ENCODE measurements at places on chromosomes 11 and 22.

GRCh38 chr11:70841264-70841663 is 411.1 kb downstream of the SHANK2 start:
- DNase-seq: no peak

DNA sequence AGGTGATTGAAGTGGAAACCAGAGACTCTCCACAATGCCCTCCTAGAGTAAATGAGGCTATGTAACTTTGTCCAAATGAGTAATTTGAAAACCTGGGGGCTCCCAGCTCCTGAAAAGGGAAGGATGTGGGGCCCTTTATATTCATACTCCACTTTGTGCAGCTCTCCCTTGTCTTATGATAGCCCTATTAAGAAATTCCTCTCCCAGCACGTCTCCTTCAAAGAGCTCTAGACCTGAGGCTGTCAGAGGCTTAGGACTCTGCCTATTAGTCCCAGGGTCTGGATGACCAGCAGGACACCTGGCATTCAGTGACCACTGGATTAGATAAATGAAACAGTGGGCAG is 2.1 kb downstream of the SLC43A1 start:
- no peak for DNase-seq

- DNase-seq: no peak
Observed at GRCh38 chr11:83033371-83033770, 38.3 kb downstream of the RAB30 start.

DNA sequence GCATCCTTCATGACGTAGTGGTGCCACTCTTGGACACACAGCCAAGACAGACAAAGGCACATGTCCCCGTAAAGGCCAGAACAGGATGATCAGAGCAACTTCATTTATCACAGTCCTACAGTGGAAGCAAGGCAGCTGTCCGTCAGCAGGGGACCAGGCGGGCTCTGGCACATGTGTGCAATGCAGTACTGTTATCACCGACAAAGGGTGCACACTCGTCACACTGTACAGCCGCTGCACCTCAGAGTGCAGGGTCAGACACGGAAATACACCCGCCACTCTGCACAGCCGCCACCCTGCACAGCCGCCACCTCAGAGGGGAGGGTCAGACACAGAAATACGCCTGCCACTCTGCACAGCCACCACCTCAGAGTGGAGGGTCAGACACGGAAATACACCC is 13.4 kb upstream of the IL17REL start:
- DNase-seq: no peak

- DNase-seq: no peak
Observed at GRCh38 chr11:117842131-117842941, 17.8 kb upstream of the FXYD2 start.

- no peak for DNase-seq
Observed at GRCh38 chr11:77067861-77068443, 1.2 kb downstream of the CAPN5 start.

DNA sequence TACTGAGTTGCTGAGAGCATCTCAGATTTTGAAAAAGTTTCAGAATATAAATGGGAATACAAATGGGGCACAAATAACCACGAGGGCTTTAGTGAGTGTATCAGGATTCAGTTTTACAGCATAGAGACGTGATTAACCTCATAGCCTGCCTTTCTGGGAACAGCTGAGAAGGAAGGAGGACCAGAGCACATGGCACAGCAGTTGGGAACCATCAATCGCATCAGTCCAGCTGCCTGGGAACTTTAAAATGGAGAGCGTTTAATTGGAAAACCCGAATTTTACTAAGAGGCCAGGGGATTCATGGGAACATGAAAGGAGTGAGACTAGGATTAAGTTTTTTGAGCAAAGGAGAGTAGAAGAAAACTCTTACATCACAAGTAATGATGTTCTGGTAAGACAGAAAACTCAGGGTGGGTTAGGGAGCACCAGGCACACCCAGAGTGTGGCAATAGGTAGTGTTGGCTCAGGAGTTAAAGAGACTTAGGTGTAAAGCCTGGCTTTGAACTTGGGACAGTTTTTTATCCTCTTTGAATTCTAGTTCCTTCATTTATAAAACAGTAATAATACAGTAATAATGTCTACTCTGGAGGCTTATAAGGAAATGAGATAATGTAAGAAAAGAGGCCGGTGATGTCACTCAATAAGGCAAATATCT is 40.2 kb downstream of the FZD4 start:
- DNase-seq: no peak

GRCh38 chr11:130890039-130890745 is 26.1 kb downstream of the SNX19 start:
- no peak for DNase-seq

DNA sequence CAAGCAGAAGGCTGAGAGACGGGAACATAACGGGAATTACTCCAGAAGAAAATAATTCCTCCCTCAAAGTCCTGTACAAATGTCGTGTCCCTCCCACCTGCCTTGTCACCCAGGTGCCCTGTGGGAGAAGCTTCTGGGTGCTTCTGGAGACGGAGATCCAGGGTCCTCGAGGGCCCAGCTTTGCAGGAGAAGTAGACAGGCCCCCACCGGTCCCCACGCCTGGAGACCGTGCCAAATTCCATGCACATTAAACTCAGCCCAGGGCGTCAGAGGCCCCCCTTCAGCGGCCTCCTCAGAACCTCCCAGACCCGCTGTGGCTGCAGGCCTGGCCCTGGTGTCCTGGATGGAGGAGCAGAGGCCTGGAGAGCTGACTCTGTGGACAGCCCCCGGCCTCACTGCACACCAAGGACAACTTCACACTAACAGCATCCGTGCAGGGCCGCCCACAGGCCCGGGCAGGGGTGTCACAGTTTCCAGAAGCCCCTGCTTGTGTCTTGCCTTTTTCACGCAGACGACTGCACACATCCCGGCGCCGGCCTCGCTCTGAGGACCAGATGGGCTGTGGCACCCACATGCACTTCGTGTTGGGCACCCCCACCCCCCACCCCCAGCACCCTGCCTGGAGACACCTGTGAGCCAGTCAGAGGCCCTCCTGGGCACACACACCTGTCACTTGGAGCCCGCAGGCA is 734.3 kb downstream of the BRD1 start:
- no peak for DNase-seq

DNA sequence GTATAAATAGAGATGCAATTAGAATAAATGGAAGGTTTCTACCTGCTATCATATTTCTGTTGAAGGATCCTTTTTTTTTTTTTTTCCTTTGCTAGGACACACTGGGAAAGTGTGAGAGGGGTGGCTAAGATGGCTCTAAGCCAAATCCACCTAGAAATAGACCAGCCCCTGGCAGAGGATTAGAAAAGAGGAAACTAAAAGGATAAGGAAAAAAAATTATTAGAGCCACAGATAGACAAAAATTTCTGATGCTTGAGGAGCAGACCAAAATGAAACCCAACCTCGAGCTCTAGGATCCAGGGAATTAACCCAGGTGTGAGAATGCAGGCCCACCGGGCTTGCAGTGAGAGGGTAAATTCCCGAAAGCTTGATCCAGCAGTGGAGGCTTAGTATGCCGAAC is 262.3 kb downstream of the CADM1 start:
- no peak for DNase-seq

- DNase-seq: no peak
Observed at GRCh38 chr11:117428856-117429229, 101.2 kb downstream of the CEP164 start.

DNA sequence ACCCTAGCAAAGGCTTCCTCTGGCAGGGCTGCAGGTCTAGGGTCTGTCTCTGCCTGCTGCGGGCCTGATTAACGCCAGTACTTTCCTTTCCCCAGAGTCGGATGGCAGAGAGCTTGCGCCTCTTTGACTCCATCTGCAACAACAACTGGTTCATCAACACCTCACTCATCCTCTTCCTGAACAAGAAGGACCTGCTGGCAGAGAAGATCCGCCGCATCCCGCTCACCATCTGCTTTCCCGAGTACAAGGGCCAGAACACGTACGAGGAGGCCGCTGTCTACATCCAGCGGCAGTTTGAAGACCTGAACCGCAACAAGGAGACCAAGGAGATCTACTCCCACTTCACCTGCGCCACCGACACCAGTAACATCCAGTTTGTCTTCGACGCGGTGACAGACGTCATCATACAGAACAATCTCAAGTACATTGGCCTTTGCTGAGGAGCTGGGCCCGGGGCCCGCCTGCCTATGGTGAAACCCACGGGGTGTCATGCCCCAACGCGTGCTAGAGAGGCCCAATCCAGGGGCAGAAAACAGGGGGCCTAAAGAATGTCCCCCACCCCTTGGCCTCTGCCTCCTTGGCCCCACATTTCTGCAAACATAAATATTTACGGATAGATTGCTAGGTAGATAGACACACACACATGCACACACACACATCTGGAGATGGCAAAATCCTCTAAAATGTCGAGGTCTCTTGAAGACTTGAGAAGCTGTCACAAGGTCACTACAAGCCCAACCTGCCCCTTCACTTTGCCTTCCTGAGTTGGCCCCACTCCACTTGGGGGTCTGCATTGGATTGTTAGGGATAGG is 18.6 kb downstream of the RSPH14 start:
- DNase-seq: no peak

DNA sequence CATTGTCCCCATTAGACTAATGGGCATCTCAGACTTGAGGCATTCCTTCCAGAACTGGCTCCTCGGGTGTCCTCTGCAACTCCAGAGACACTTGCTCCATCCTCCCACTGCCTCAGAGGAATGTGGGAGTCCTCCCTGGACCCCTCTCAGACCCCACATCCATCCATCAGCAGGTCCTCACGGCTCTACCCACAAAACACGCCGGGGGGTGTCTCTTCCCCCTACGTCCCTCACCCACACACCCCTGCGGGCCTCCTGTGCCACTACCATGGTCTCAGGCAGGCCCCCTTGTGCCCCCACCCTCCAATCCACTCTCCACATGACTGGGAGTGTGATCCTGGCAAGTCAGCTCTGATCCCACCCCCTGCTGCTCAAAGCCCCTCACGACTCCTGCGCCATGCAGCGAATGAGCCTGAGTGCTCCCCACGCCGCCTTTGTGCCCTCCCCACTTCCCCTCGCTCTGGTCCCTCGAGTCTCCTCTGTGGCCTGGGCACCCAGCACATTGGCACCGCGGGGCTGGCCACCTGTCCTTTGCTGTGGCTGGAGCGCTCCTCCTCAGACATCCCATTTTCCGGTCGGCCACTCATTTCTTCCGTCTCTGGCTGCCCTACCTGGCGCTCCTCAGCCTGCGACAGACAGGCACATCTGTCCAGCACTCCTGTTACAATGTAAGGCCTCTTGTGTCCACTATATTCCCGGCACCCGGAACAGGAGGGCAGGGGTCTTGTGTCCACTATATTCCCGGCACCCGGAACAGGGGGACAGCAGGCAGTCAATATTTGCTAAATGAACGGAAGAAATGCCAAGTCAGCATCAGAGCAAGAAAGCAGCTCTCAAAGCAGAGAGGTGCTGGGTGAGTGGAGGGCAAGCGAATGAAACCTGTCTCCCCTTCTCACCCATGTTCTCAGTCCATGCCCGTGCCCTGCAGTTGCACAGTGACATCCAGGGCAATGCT is 14.2 kb upstream of the MOB2 start:
- DNase-seq: no peak

- no peak for DNase-seq
Observed at GRCh38 chr11:95100191-95100648, 10.6 kb downstream of the ENDOD1 start.

DNA sequence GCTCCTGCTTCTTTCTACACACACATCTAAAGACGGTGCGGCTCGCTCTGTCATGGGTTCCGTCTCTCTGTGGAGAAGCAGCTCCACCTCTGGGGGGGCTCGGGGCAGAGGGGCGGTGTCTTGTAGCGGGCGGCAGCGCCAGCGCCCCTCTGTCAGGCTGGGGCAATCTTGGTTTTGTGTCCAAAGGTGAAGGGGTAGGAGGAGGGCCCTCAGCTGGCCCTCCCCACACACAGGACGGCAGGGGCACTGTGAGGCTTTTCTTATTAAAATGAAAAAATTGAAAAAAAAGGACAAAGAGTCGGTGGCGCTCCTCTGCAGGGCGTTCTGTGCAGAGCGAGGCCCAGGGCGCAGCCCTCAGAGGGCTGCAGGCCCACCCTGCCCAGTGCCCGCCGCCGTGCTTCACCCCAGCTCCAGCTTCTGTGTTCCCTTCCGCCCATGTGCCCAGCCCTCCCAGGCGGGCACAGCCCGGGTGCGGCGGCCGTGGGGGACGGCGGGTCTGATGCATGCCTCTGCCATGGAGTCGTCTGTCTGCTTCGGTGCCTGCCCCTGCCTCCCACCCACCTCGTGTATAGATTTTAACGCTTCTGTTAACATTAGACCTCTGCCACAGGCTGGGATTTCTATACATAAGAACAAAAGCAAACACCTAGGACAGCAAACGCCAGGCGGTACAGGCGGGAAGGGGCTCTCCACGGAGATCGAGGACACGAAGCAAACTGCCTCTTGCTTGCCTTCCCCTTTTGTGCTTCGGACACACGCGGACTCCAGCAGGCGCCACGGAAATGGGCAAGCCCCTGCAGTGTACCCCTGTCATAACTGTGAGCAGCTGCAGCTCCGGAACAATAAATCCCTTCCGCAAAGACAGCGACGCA is 24.5 kb downstream of the MOB2 start:
- no peak for DNase-seq

- no peak for DNase-seq
Observed at GRCh38 chr11:83543706-83544439, 257.7 kb upstream of the CCDC90B start.

- no peak for DNase-seq
Observed at GRCh38 chr11:46216765-46217089, 60.7 kb upstream of the CREB3L1 start.

- DNase-seq: no peak
Observed at GRCh38 chr11:40280159-40281051, 1179.0 kb downstream of the LRRC4C start.

DNA sequence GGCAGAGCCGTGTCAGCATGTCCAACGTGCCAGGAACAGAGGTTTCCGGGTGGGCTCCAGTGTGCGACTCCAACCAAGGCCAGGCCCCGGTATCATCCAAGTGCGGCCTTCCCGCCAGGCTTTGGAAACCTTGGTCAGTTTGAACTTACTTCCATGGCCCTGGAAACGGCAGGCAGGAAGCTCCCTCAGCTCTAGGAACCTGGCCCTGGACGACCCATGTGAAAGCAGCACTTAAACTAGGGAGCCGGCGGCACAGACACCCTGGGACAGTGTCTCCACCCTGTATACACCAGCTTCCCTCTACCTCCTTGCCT is 65.2 kb downstream of the MYH9 start:
- DNase-seq: no peak

DNA sequence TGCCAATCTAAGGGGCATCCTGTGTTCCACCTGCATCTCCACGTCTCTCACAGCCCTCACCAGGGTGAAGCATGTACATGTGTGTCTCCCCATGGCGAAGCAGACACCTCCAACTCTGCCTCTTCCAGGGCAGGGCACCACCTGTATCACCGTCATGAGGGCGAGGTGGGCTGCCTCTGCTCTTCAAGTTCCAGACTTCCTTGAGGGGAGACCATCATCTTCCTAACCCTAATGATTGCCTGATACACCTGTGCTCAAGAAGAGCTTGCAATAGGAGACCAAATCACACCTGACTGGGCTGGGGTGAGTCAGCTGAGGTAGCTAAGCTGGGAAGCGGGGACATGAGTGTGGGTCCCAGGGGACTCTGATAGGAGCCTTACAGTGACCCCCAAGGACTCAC is 43.7 kb downstream of the GAB4 start:
- DNase-seq: no peak

DNA sequence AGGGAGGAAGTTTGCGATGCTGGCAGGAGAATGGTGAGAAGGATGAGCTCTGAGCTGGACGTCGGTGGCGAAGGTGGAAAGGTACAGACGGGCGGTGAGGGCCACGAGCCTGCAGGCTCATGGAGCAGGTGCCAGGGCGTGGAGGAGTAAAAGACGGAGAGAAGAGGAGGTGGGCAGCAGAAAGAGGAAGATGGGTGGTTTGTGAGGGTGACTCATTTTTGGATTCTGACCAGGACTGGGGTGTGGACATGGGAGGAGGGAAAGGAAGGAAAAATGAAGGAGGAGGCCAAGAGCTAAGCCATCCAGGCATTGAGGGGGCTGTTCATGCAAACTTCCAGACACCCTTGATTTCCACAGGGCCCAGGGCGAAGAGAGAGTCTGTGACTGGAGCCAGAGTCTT is 3.5 kb downstream of the ZDHHC24 start:
- peak; percentile 41 for DNase-seq

All from ELR (cell line).